ENCODE measurements at places on chromosomes 7 and 10. TPM values are rescaled to one million over a fixed set of nuclear protein-coding genes. Genes with fewer than 3 reads are reported as not detected.

The PPP1R3A gene
- total RNA-seq = not detected

The FAM180A gene
- total RNA-seq = 1.7 TPM

- H3K27ac ChIP-seq = no peak overlapping the region
- H3K27me3 ChIP-seq = no peaks in the 10 kb centered on the region
- H3K4me1 ChIP-seq = no peaks in the 10 kb centered on the region
Measured at GRCh38 chr7:68148440-68148839, 1151.8 kb downstream of the TYW1 start.

DNA sequence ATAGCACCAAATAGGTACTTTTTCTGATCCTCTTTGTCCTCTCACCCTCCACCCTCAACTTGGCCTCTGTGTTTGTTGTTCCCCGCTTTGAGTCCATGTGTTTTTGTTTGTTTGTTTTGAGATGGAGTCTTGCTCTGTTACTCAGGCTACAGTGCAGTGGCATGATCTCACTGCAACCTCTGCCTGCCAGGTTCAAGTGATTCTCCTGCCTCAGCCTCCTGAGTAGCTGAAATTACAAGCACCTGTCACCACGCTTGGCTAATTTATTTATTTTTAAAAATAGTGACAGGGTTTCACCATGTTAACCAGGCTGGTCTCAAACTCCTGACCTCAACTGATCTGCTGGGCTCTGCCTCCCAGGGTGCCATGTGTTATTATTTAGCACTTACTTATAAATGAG lies 5.3 kb downstream of the ZNF273 start:
- no peaks in the 10 kb centered on the region for H3K4me1 ChIP-seq
- no peak for DNase-seq
- no peak overlapping the region for H3K4me3 ChIP-seq
- H3K27ac ChIP-seq = no peak overlapping the region
- no peaks in the 10 kb centered on the region for H3K27me3 ChIP-seq

- H3K4me3 ChIP-seq = no peak overlapping the region
- H3K4me1 ChIP-seq = no peaks in the 10 kb centered on the region
- no peak overlapping the region for H3K27ac ChIP-seq
Measured at GRCh38 chr10:86635402-86635801, 18.9 kb upstream of the OPN4 start.

The CD36 gene
- 10.0 TPM for total RNA-seq

- no peak overlapping the region for H3K4me3 ChIP-seq
- no peaks in the 10 kb centered on the region for H3K36me3 ChIP-seq
- DNase-seq = no peak
- no peaks in the 10 kb centered on the region for H3K4me1 ChIP-seq
- H3K27me3 ChIP-seq = no peaks in the 10 kb centered on the region
Measured at GRCh38 chr7:106018566-106019469, 55.8 kb downstream of the CDHR3 start.

DNA sequence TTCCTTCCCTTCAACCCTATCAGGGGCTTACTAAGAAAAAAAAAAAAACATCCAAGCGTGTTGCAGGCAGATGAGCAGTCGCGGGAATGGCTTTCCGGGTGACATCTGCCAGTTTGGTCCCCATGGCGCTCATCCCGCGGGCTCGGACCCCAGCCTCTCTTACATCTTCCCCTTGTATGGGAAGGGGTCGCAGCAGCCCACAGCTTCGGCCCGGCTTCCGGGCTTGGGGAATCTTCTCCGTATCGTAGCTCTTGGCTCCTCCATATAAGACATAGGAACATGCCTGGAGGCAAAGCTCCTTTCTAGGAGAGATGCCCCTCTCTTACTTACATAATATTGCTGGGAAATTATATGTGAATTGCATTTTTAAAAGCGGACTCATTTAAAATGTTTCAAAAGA lies 99.5 kb downstream of the CUX1 start:
- peaks cover 3% of the 10 kb centered on the region for H3K36me3 ChIP-seq
- no peaks in the 10 kb centered on the region for H3K27me3 ChIP-seq
- no peak overlapping the region for H3K27ac ChIP-seq
- no peak overlapping the region for H3K4me3 ChIP-seq
- DNase-seq = no peak
- no peaks in the 10 kb centered on the region for H3K4me1 ChIP-seq

The SEC31B gene
- total RNA-seq = 10.6 TPM

- no peaks in the 10 kb centered on the region for H3K4me1 ChIP-seq
- no peak overlapping the region for H3K27ac ChIP-seq
- no peak overlapping the region for H3K4me3 ChIP-seq
- DNase-seq = no peak
- H3K36me3 ChIP-seq = no peaks in the 10 kb centered on the region
Measured at GRCh38 chr10:8136736-8137135, 82.2 kb downstream of the GATA3 start.

- no peaks in the 10 kb centered on the region for H3K36me3 ChIP-seq
- no peaks in the 10 kb centered on the region for H3K4me1 ChIP-seq
- H3K27me3 ChIP-seq = no peaks in the 10 kb centered on the region
- no peak overlapping the region for H3K4me3 ChIP-seq
- no peak overlapping the region for H3K27ac ChIP-seq
Measured at GRCh38 chr7:70215491-70215890, 617.2 kb downstream of the AUTS2 start.

- no peak overlapping the region for H3K4me3 ChIP-seq
- no peak overlapping the region for H3K27ac ChIP-seq
- no peaks in the 10 kb centered on the region for H3K27me3 ChIP-seq
- H3K4me1 ChIP-seq = peaks cover 8% of the 10 kb centered on the region
- H3K36me3 ChIP-seq = no peaks in the 10 kb centered on the region
- peak; percentile 11 for DNase-seq
Measured at GRCh38 chr7:94297397-94297838, 97.3 kb upstream of the COL1A2 start.

The PNLIP gene
- not detected for total RNA-seq

The HOXA9 gene
- 36.8 TPM for total RNA-seq

The SNCG gene
- 41.3 TPM for total RNA-seq

GRCh38 chr10:44870031-44870430 lies 41.1 kb upstream of the TMEM72 start:
- H3K4me3 ChIP-seq = no peak overlapping the region
- H3K27ac ChIP-seq = no peak overlapping the region
- no peaks in the 10 kb centered on the region for H3K36me3 ChIP-seq
- no peaks in the 10 kb centered on the region for H3K27me3 ChIP-seq
- peaks cover 6% of the 10 kb centered on the region for H3K4me1 ChIP-seq

GRCh38 chr10:61640856-61641255 lies 21.9 kb upstream of the CABCOCO1 start:
- no peak for DNase-seq
- no peak overlapping the region for H3K27ac ChIP-seq
- no peaks in the 10 kb centered on the region for H3K36me3 ChIP-seq
- H3K4me3 ChIP-seq = no peak overlapping the region

DNA sequence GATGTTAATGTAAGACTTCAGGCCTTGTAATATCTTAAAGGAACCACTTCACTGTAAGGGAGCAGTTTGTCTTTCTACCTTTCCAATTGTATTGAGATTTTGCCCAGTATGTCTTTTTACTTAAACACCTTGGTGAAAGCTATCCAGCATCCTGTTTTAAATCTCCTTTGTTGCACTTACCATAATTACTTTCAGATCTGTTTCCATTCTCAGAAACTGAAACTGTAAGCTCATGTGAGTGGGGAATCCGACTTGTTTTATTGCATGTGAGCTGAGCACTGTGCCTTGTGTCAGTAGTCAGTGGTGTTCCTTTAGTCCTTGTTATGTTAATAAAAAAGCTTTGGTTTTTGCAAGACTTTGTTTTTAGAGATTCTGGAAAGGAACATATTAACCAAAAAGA lies 42.2 kb downstream of the BMPR1A start:
- H3K36me3 ChIP-seq = no peaks in the 10 kb centered on the region
- H3K27ac ChIP-seq = no peak overlapping the region
- H3K4me3 ChIP-seq = no peak overlapping the region
- no peak for DNase-seq

The KLF14 gene
- not detected for total RNA-seq

The UBTD1 gene
- 17.4 TPM for total RNA-seq

GRCh38 chr10:128432011-128432410 lies 305.8 kb upstream of the MKI67 start:
- no peaks in the 10 kb centered on the region for H3K27me3 ChIP-seq
- H3K27ac ChIP-seq = no peak overlapping the region
- DNase-seq = no peak
- no peak overlapping the region for H3K4me3 ChIP-seq
- H3K4me1 ChIP-seq = no peaks in the 10 kb centered on the region
- H3K36me3 ChIP-seq = no peaks in the 10 kb centered on the region

GRCh38 chr7:152131981-152132494 lies 106.6 kb downstream of the GALNT11 start:
- no peak overlapping the region for H3K27ac ChIP-seq
- H3K36me3 ChIP-seq = peaks cover 6% of the 10 kb centered on the region
- DNase-seq = no peak

The CHAT gene
- total RNA-seq = not detected

The CLRN3 gene
- total RNA-seq = 9.4 TPM

The SIRT1 gene
- 24.8 TPM for total RNA-seq

GRCh38 chr10:123278445-123278844 lies 124.2 kb downstream of the BUB3 start:
- H3K27ac ChIP-seq = no peak overlapping the region
- H3K4me3 ChIP-seq = no peak overlapping the region
- no peaks in the 10 kb centered on the region for H3K36me3 ChIP-seq
- no peaks in the 10 kb centered on the region for H3K4me1 ChIP-seq

- H3K36me3 ChIP-seq = no peaks in the 10 kb centered on the region
- H3K4me3 ChIP-seq = no peak overlapping the region
- H3K4me1 ChIP-seq = no peaks in the 10 kb centered on the region
- DNase-seq = peak; percentile 53
- H3K27me3 ChIP-seq = no peaks in the 10 kb centered on the region
Measured at GRCh38 chr7:2993868-2994267, 49.8 kb downstream of the CARD11 start.

- H3K36me3 ChIP-seq = no peaks in the 10 kb centered on the region
- H3K27me3 ChIP-seq = no peaks in the 10 kb centered on the region
- H3K4me1 ChIP-seq = peaks cover 18% of the 10 kb centered on the region
- peak; percentile 88 for DNase-seq
- H3K27ac ChIP-seq = peak overlapping the region; percentile 68
Measured at GRCh38 chr10:6050801-6051445, 11.2 kb downstream of the IL2RA start.

DNA sequence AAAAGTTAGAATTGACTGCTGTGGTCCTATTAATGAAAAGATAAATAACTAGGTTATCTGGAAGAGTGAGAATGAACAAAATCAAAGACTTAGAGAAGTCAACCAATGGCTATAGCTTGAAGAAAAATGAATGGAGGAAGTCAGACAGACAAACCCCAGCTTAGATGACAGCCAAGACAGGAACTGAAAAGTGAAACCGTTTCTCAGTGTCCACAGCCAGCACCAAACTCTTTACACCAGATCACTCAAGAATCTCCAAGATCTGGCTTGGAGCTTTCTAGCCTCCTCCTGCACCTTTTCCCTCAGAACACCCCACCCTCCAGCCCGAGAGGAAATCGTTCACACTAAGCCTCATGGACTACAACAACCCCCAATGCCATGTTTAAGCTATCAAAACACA lies 167.0 kb downstream of the SFMBT2 start:
- no peaks in the 10 kb centered on the region for H3K4me1 ChIP-seq
- DNase-seq = no peak
- no peak overlapping the region for H3K4me3 ChIP-seq
- no peak overlapping the region for H3K27ac ChIP-seq
- no peaks in the 10 kb centered on the region for H3K27me3 ChIP-seq

- no peaks in the 10 kb centered on the region for H3K36me3 ChIP-seq
- no peak overlapping the region for H3K4me3 ChIP-seq
- H3K27ac ChIP-seq = peak overlapping the region; percentile 56
- H3K27me3 ChIP-seq = no peaks in the 10 kb centered on the region
- no peak for DNase-seq
Measured at GRCh38 chr7:27873981-27874957, 134.3 kb downstream of the TAX1BP1 start.

The HOXA11 gene
- 5.2 TPM for total RNA-seq

The CYP26A1 gene
- 0.22 TPM for total RNA-seq

DNA sequence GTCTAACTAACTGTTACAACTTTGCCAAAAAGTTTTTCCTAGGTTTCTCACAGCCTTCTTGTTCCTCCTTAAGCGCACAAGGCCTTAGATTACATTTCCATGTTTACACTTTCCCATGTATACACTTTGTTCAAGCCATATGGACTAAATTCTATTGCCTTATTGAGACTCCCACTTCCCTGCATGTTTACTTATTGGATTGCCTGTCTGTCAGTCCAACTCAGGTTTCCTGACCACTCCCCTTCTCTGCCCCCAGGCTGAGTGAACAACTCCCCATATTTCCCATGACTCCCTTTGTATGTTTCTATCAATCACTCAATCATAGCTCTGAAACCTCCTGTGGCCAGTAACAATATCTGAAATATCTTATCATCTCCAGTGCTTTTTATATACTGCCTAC lies 43.0 kb downstream of the SLC25A40 start:
- no peak overlapping the region for H3K4me3 ChIP-seq
- DNase-seq = no peak
- no peaks in the 10 kb centered on the region for H3K4me1 ChIP-seq
- H3K27ac ChIP-seq = no peak overlapping the region

The CLDN4 gene
- 342 TPM for total RNA-seq

GRCh38 chr7:16660702-16661464 lies 14.9 kb downstream of the BZW2 start:
- H3K36me3 ChIP-seq = no peaks in the 10 kb centered on the region
- peaks cover 3% of the 10 kb centered on the region for H3K4me1 ChIP-seq
- no peak for DNase-seq
- H3K27ac ChIP-seq = no peak overlapping the region

The TRIM50 gene
- total RNA-seq = 0.19 TPM

DNA sequence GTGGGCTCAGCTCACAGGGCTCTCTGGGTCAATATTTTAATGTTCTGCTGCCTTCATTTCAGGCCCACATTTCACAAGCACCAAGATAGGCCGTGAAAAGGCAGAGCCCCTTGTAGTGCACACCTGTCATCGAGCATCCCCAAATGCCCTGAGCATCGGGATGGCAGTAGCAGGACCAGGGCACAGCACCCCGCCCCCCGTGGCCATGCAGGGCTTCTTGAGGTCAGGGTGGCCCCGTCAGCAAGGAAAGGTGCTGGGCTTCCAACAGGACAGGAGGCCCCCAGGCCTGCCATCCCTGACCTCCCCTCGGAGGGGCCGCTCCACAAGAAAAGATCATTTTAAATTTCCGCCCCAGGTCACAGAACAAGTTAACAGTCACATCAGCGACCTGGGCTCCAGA lies 2.9 kb upstream of the CNPY1 start:
- no peak for DNase-seq
- H3K36me3 ChIP-seq = no peaks in the 10 kb centered on the region
- H3K4me3 ChIP-seq = no peak overlapping the region
- H3K27me3 ChIP-seq = no peaks in the 10 kb centered on the region
